ENCODE measurements at places on chromosomes 7 and 10.
A peak's percentile ranks its signal among the peaks of the same experiment; 100 is the strongest.

GRCh38 chr10:94150541-94151184 lies 156.9 kb downstream of the PLCE1 start:
- no peak for DNase-seq

- DNase-seq, result no peak
These were observed 215.5 kb downstream of the AUTS2 start for GRCh38 chr7:69813637-69814240.

DNA sequence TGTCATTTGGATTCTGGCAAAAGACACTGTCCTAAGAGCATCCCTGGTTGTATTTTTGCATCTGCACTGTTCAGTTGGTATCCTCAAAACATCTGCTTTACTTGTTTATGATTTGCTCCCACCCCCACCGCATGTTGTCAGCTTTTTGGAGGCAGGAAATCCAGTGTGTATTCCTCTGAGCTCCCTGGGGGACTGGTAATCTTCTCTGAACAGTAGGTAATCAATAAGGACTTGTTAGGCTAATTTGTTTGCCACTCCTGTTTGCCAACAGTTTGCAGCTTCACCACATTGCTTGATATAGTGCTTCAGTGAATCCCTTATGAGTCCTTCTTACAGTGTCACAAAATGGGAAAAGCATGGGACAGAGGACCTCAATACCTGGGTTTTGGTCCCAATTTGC lies 49.1 kb downstream of the FEZF1 start:
- DNase-seq, result no peak

GRCh38 chr7:39088730-39089593 lies 111.3 kb downstream of the POU6F2 start:
- no peak for DNase-seq

GRCh38 chr7:73977619-73978618 lies 50.1 kb upstream of the ELN start:
- no peak for DNase-seq

DNA sequence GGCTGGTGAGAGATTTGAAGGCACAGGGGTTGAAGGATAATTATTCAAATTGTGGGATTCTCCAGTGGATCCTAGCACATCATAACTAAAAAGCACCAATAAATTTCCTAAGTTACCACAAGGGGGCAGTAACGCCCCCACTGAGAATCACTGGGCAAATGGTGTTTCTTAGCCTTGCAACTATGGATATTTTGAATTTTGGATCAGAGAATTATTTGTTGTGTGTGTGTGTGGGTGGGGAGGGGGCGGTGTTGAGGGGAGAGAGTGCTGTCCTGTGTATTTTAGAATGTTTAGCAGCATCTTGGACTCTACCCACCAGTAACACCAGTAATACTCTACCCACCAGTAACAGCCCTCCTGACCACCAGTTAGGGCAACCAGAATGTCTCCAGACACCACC lies 63.3 kb upstream of the PRKG1 start:
- DNase-seq, result no peak

GRCh38 chr7:100693312-100694097 lies 545 bp downstream of the GIGYF1 start:
- DNase-seq, result no peak

- no peak for DNase-seq
These were observed 4.5 kb upstream of the ITGB1 start for GRCh38 chr10:32962521-32962920.

DNA sequence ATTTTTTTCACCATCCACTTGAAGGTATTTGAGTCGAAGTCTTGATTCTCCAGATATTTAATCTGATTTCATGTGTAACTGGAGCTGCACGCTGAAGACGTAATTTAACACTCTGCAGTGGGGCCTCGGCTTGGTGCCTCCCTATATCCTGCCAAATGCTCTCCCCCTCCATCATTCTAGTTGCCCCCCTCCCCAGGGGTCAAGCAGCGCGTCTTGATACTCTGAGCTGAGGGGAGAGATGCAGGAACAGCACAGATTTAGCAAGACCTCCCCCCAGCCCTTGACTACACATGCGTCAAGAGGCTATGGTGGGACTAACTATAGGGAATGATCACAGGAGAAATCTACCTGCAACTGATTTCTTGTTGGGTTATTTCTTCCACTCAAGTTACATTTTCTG lies 85.8 kb downstream of the PRPF18 start:
- no peak for DNase-seq

GRCh38 chr10:69344591-69345252 lies 66.4 kb downstream of the HK1 start:
- DNase-seq, result no peak

DNA sequence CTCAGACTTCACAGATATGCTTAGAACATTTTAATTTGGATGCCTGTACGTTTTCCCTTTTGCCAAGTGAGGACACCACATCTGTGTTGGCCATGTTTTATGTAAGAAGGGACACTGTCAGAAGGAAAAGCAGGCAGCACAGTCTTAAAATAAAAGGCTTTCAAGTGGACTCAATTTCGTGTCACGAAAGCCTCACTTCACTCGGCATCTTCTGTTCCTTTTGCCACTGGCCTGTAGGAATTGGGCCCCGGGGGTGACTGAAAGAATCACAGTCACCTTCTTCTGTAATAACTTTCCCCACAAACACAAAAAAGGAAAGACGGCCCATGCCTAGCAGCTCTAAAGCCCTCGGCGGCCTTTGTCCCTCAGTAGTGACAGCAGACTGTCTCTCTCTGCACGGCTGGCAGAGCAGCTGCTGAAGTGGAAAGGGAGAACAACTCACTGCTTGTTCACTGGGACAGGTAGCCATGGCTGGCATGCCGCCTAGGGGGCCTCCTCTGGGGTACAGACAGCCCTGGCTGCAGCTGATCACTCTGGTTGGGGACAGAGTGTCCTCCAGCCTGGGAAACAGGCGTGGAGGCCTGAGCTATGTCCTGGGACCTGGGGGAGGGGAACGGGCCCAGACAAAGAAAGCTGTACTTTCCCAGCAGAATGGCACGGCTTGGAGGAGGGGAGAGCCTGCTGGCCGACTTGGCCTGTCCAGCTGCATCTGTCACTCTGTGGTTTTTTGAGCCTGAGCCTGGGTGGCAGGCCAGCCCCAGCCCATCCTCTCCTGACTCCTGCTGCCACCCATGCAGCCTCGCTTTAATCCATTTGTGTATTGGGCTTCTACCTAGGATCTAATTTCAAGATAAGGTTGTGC lies 4.4 kb downstream of the RASSF4 start:
- DNase-seq, result no peak

- no peak for DNase-seq
These were observed 35.3 kb upstream of the DPYSL4 start for GRCh38 chr10:132151286-132151950.

DNA sequence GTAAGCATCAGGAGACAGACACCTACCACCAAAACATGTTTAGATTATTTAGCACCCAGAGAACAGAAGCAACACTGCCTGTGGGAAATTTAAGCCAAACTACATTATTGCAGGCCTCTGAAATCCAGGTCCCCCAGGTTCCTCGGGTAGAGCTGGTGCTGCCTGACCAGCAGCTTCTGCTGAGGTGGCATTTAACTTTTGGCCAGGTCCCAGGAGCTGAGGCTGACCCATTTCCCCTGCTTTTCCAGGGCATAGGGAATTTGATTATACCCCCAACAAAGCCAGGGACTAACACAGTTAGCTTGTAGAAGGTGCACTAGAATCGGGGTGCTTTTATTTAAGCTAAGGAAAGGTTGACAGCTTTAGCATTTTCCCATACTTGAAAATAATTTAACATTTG lies 4.7 kb downstream of the LRRC4 start:
- no peak for DNase-seq

DNA sequence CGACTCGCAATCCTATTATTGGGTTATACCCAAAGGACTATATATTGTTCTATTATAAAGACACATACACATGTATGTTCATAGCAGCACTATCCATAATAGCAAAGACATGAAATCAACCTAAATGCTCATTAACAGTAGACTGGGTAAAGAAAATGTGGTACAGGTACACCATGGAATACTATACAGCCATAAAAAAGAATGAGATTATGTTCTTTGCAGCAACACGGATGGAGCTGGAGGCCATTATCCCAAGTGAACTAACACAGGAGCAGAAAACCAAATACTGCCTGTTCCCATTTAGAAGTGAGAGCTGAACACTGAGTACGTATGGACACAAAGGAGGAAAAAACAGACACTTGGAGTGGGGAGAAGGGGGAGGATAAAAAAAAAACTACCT lies 536.8 kb upstream of the DPP6 start:
- no peak for DNase-seq

DNA sequence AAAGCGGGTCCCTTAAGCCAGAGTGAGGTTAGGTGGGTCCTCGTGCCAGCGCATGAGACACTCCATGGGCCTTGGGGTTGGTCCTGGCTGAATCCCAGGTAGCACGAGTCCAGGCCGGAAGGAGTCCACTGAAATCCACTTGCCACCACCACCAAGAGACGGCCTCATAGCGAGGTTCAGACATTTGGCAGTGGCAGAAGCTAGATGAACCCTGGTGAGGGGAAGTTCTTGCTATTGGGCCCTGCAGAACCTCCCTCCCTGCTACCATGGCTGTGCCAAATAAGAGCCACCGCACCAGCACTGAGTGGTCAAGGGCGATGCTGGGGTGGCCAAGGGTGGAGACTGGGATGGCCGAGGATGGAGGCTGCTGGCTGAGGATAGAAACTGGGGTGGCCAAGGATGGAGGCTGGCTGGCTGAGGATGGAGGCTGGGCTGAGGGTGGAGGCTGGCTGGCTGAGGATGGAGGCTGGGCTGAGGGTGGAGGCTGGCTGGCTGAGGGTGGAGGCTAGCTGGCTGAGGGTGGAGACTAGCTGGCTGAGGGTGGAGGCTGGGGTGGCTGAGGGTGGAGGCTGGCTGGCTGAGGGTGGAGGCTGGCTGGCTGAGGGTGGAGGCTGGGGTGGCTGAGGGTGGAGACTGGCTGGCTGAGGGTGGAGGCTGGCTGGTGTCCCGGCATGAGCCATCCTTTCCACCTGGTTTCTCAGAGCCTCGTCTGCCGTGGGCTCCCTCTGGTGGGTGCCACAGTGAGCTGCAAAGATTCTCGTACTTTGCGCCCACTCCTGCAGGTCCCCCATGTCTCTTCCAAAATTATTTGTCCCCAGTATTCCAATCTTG lies 88.2 kb downstream of the ELFN1 start:
- peak; percentile 33 for DNase-seq

GRCh38 chr10:77378366-77379349 lies 258.9 kb downstream of the KCNMA1 start:
- no peak for DNase-seq

GRCh38 chr10:23067939-23068775 lies 27.2 kb upstream of the MSRB2 start:
- peak; percentile 78 for DNase-seq

DNA sequence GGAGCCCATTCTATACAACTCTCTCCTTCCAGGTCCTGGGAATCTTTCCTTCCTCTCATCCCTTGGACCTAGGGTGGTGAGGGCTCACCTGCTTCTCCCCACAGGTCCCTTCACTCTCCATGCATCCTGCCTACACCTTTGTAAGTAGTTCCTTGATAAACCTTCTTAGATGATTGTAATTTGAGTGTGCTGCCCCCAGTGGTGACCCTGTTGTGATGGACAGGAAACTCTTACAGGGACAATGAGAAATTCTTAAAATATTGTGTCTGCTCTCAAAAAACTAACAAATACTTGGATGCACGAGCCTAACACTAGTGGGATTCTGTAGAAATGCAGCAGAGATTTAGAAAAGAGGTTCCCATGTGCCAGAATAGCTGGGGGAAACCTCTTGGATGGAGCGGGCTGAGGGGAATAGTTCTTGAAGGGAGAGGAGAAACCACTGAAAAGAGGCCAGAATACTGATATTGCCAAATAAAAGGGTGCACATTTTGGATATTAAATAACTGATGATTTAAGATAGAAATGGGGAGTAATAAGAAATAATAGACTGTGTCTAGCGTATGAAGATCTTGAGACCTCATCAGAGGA lies 6.7 kb upstream of the PAXIP1 start:
- peak; percentile 41 for DNase-seq

DNA sequence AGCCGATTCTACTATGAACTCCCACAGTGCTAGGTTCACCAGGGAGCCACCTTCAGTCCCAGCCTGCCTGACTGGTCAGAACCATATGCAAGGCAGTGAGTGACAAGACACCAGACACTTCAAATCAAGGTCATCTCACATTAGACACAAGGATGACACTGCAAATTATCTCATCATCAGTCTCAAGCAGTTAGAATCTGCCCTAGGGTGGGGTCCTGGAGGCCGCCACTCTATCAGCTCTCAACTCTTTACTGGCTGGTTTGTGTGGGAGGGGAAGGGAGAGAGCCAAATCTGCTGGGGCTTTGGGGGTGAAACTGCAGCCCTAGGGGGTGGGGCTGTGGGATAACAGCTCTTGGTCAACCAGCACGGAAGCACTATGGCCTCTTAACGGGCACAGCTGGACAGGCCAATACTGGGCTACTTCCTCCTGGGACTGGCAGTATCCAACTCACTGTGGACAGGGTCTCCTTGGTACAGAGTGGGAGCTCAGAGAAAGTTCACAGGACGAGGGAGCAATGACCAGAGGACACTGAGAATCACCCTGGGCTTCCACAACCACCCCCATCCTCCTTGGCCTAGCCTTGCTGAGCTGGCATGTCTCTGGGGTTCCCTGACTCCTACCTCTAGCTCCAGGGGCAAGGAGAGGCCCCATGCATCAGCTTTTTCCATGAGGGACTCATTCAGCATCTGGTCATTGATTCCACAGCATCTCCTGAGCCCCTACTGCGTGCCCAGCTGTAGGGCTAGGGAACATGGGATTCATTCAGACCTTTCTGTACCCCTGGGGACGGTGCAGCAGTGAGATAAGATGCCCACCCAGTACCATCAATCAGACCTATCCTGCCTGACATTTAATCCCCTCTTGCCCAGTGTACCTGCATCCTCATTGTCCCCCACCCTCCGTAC lies 5.4 kb downstream of the GPRIN2 start:
- DNase-seq, result peak; percentile 17

DNA sequence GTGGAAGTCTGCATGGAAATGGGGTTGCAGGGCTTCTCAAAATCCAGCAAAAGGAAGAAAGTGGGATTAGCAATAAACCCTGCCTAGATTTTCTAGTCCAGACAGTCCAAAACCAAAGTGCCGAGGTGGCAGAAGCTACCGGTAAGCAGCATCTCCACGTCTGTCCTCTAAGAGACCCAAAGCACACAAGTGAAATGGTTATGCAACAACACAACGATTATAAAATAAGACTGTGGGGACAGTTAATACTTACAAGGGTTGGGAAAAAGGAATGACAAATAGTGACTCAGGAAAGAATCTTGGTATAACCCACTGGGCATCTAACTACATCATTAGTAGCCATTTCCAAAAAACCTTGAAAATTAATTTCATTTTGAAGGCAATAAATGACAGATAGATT lies 24.7 kb downstream of the CREB3L2 start:
- DNase-seq, result no peak

DNA sequence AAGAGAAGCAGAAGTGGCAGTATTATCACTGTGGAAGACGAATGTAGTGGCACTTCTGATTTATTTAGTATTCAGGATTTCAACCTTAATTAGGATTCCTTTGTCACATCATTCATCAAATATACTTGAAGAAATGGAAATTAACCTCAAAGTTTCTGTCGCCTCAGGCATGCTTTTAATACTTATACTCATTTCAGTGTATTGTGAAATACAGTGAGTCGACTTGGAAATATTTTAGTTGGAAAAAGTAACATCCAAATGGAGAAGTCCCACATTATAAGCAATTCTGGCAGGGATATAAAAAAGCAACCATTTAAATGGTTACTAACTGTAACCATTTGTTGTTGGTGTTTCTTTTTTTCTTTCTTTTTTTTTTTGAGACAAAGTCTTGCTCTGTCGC lies 648.8 kb downstream of the ARL4A start:
- DNase-seq, result no peak

Measured in stimulated activated CD4-positive, alpha-beta T cell treated with anti-CD3 and anti-CD28 coated beads, Interleukin-2, amount 100 ng/mL, for 24 hours (primary cell).